ENCODE measurements at places on chromosomes 16 and 17. TPM values are rescaled to one million over a fixed set of nuclear protein-coding genes. Genes with fewer than 3 reads are reported as not detected.
A peak's percentile ranks its signal among the peaks of the same experiment; 100 is the strongest.

DNA sequence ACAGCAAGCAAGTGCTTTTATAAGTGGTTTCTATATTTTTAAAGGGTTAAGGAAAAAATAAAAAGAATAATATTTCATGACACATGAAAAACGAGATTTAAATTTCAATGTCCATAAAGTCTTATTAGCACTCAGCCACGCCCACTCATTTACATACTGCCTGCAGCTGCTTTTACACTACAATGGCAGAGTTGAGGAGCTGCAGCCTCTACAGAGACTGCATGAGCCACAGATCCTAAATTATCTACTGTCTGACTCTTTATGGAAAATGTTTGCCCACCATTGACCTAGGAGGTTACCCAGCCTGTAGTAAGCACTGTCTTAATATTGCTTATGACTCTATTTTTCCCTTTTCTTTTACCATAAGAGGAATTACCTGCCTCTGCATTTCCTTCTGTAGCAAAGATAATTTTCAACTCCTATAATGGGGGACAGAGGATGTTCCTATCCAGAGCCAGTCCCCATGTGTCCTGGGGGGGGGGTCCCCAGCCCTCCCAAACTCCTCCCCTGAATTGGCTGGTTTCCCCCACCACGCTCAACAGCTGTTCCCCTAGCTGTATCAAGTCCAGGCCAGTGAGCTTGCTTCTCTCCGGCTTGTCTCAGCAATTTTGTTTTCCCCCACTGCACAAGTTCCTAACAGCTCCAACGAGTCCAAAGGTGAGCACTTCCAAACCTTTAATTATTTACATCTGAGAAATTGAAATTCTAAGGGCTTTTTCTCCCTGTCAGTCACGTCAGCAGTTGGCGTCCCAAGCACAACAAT lies 139.4 kb upstream of the ERCC4 start:
- DNase-seq, result no peak

The NKD1 gene
- total RNA-seq, result under 0.01 TPM

The KRTAP2-2 gene
- total RNA-seq, result not detected

DNA sequence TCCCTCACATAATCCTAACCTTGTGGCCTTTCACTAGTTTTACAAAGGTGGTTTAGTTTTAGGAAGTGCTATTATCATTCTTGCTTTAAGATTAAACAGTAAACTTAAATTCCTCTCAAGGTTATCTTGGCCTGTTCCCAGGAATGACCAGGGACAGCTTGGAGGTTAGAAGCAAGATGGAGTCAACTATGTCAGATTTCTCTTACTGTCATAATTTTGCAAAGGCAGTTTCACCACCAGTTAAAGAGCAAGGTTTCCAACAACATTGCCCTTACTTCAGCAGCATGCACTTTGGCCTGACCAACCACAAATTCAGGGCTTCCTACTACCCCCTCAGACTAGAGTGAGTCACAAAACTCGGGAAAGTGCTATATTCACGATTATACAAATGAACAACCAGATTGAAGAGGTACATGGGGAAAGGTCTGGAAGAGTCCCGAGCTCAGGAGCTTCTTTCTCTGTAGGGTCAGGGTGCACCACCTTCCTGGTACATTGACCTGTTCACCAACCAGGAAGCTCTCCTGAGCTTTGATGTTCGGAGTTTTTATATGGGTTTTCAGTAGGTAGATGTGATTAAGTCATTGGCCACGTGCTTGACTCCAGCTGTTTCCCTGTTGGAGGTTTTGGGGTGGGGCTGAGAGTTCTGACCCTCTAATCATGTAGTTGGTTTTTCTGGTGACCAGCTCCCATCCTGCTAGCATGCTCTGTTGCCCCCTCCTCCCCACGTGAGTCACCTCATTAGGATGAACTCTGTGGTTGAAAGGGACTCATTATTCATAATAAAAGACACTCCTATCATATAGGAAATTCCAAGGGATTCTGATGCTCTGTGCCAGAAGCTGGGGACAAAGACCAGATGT lies 19.4 kb downstream of the RHOT1 start:
- peak; percentile 97 for DNase-seq

- no peak for DNase-seq
Observed at GRCh38 chr17:55332296-55333041, 67.7 kb downstream of the HLF start.

DNA sequence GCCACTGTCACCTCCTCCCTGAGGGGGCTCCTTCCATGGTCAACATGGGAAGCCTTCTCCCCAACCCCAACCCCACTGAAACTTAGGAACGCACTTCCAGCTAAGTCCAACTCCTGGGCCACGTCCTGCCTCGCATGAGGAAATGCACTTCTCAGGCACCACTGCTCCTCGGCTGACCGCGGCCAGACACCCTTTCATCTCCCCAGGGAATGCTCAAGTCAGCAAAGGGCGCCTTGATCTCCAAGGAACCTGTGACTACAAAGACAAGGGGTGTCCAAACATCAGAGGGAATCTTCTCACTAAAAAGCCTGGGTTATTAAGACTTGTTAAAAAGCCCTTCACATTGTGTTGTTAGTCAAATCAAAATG lies 124.9 kb upstream of the HSBP1 start:
- DNase-seq, result no peak
